Tibial nerve (tissue), 4 donors: ENCODE measurements at places on chromosomes 16 and 17.

DNA sequence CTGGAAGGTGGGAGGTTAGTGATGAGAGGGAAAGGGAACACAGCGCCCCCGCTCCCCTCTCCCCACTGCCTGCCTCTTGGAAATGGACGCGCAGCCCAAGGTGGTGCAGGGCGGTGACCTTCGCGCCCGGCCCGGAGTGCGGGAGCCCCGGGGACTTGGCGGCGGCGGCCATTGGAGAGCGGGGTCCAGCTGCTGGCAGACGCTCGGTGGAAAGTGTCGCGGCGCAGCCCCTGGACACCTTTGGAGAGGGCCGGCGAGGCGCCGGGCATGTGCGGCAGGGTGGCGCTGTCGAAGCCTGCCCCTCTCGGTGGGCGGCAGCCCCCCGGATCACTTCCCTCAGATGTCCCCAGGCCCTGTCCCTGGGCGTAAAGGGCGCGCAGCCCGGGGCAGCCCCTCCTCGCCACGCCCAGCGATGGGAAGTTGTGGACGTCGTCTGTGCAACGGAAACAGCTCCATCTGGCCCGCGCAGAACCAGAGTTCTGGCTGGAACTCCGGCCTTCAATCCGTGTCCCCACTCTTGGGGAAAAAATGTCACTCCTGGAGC, 16.7 kb downstream of the SALL1 start:
- no peak for DNase-seq

DNA sequence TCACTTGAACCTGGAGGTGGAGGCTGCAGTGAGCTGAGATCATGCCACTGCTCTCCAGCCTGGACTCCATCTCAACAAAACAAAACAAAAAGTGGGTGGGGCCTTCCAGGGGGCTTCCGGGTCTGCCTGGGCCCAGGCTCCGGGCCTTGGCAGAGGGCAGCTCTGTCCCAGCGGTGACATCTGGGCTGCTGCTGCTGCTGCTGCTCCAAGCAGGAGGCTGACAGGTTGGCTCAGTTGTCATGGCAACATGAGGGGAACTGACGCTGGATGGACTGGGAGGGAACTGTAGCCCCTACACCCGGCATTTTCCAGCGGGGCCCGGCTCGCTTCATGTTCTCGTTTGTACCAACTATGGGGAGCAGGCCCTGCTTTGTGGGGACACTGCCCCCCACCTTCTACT, 4.0 kb downstream of the BAIAP3 start:
- DNase-seq: no peak

DNA sequence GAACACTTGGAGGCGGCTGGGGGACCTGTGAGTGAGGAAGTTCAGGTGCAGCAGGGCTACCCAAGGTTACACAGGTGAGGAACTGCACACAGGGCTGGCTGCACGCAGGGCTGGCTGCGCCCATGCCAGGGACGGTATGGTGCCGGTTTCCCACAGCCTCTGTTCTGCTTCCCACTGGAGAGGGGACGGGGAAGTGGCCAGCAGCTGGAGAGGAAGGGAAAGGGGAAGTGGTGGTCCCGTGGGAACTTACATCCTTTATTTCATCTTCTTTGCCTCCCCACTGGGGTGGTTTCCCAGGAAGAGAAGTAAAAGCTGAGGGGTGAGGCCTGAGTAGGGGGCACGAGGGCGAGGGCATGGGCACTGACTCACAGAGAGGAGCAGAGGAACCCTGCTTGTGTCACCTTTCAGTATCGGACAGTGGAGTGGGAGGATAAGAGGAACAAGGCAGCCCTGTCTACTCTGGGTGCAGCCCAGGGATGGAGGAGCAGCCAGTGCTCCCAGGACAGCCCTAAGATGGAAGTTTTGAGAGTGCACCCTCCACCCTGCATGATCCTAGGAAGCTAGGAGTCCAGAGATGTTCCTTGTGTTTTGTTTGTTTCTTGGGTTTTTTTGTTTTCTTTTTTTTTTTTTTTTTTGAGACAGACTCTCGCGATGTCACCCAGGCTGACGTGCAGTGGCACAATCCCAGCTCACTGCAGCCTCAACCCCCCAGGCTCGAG, 25.5 kb upstream of the CDH1 start:
- no peak for DNase-seq

- DNase-seq: no peak
Measured at GRCh38 chr17:33438139-33438538, 145.0 kb upstream of the ASIC2 start.

- DNase-seq: no peak
Measured at GRCh38 chr16:89312194-89312593, 94.7 kb downstream of the ZNF778 start.

DNA sequence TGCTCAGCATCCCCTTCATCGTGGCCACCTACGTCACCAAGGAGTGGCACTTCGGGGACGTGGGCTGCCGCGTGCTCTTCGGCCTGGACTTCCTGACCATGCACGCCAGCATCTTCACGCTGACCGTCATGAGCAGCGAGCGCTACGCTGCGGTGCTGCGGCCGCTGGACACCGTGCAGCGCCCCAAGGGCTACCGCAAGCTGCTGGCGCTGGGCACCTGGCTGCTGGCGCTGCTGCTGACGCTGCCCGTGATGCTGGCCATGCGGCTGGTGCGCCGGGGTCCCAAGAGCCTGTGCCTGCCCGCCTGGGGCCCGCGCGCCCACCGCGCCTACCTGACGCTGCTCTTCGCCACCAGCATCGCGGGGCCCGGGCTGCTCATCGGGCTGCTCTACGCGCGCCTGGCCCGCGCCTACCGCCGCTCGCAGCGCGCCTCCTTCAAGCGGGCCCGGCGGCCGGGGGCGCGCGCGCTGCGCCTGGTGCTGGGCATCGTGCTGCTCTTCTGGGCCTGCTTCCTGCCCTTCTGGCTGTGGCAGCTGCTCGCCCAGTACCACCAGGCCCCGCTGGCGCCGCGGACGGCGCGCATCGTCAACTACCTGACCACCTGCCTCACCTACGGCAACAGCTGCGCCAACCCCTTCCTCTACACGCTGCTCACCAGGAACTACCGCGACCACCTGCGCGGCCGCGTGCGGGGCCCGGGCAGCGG, 3.2 kb downstream of the UTS2R start:
- DNase-seq: no peak

- no peak for DNase-seq
Measured at GRCh38 chr17:42346481-42346880, 41.8 kb downstream of the STAT3 start.

DNA sequence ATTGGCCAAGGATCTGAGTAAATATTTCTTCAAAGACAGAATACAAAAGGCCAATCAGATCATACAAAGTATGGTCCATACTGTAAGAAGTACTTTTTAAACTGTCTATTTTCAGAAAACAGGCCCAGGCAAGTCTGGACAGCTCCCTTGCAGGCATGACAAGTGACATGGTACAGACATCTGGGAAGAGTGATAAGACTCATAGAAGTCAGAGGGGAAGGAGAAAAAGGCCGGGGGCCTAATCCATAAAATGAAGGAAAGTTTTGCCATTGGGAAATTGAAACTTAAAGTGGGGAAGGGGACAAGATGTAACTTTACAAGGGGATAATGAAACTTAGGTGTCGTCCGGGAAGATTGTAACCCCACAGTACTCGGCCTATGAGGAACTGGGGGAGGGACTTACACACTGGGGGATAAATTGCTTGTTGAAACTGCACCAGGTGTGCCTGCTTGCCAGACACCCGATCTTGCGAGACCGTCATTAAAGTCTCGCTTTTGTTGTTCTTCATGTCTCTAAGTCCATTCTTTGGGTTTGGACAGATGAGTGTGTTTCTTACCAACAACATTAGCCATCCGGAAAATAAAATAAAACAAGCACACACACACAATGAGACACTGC, 684.0 kb downstream of the CDH11 start:
- DNase-seq: no peak
